ENCODE measurements at places on chromosomes 6 and 20.

GRCh38 chr6:111503194-111503593, 20.2 kb upstream of the REV3L start:
- no peak for DNase-seq

GRCh38 chr20:40488401-40488800, 200.6 kb downstream of the MAFB start:
- DNase-seq, result no peak

GRCh38 chr6:108888052-108888451, 39.8 kb downstream of the ARMC2 start:
- DNase-seq, result no peak

GRCh38 chr20:11922561-11922960, 4.9 kb downstream of the BTBD3 start:
- no peak for DNase-seq

Measured in NCI-H1417 treated with DMSO at 0.1 percent for 48 hours (cell line).